ENCODE measurements at places on chromosomes 5 and 9.

- DNase-seq: no peak
Observed at GRCh38 chr9:12838546-12838945, 63.7 kb downstream of the LURAP1L start.

DNA sequence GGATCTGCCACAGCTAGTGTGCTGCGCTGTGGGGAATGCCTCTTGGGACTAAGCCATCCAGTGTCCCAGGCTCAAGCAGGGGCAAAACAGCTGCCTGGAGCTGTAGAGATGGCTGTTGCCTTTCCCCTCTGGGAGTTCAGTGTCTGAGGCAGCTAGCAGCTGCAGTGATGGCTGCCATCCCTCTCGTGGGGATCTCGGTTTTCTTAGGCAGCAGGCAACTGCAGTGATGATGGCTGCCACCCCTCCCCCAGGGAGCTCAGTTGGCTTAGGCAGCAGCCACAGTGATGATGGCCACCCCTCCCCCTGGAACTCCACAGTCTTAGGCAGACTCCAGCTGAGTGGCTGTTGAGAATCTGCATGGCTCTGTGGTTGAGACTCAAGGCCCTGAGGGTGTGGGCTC, 1389.2 kb upstream of the NUDT12 start:
- no peak for DNase-seq

DNA sequence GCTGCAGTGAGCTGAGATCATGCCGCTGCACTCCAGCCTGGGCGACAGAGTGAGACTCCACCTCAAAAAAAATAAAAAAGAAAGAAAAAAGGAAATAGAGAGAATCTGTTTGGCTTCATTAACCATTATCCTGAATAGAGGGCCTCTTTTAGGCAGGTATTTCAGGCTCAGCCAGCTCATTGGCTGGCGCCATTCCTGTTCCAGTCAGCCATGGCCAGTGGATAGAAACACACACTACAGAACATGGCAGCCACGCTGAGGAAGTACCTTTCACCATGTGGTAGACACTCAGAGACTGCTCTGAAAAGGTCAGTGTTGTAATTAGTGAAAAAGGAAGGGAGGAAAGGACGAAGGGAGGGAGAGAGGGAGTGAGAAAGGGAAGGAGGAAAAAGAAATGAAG, 340.0 kb upstream of the ACTBL2 start:
- no peak for DNase-seq

- no peak for DNase-seq
Observed at GRCh38 chr5:150342583-150342982, 14.9 kb upstream of the TCOF1 start.

- no peak for DNase-seq
Observed at GRCh38 chr5:180399401-180400215, 46.5 kb upstream of the GFPT2 start.

DNA sequence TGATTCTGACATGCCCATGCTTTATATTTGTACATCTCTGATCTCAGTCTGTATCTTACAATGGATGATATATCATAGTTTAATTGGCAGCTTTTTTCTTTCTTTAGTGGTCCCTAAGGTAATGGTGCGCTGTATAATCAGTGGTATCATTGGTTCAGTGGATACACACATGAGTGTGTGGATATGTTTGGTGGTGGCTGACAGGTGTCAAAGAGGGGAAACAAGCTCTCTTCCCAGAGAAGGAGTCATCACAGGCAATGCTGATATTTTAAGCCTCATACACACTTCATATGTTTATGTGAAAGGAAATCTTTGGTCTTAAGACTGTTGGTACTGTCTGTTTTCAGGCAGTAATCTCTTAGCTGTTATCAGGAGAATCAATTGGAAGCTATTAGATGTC, 52.1 kb upstream of the KIAA1958 start:
- no peak for DNase-seq

- DNase-seq: no peak
Observed at GRCh38 chr5:115872447-115872846, 30.7 kb downstream of the AP3S1 start.

DNA sequence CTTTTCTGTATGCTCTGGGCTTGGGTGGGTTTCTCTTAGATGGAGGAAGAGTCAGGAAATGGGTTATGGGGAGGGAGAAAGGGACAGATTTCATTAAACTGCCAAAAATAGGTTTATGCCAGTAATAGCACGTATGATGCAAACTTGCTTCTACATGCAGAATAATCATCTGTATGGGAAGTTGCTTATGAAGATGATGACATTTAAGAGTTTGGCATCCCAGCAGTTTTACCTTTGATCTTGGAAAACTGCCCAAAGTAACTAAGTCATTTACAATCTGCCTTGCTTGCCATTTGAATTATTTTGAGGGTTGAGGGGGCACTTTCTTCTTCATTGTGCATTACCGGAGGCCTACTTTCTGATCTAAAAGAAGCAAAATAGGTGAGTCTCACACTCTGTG, 282.9 kb upstream of the ANKRD55 start:
- no peak for DNase-seq

All from fibroblast of skin of abdomen (primary cell).